ENCODE measurements at places on chromosomes 2 and 18.

DNA sequence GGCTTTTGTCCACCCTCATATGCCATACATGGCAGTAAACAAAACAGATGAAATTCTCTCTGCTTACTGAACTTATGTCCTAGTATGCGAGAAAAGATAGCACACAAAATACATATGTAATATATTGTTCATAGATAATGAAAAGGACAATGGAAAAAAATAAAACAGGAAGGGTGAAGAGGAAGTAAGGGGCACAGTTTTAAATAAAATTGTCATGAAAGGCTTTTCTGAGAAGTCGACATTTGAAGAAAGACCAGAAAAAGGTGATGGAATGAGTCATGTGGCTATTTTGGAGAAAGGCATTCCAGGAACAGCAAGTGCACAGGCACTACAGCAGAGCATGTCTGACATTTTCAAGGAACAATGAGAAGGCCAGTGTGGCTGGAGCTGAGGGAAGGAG, 56.4 kb downstream of the KCNH7 start:
- DNase-seq = no peak

- no peak for DNase-seq
Measured at GRCh38 chr2:159096901-159097300, 128.5 kb downstream of the TANC1 start.

DNA sequence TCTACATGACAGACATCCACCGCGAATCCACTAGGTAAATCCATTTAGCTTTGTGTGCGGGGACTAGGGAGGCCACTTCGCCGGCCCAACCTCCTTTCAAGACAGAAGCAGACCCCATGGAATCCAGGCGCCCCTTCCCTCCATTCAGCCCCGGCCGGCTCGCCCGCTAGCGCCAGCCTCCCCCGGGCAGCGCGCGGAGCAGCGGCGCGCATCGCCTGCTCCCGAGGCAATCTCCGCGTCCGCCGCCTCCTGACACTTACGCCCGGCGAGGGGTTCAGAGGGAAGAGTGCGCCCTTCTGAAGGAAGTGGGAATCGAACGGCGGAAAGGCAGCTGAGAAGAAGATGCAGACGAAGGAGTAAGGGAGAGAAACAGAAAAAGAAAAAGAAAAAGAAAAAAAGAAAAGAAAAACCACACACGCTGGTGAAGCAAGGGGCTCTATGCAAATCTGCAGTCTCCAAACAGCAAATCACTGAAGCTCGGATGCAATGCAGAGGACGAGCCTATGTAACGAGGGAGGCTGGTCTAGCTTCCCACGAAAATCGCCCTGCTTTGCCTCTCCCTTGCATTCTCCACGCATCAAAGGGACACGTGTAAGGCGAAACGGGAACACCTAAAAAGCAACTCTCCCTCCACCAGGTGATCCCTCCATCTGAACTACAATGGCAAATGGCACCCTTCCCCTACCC, 684.4 kb downstream of the NRXN1 start:
- DNase-seq = no peak

GRCh38 chr18:13566941-13567746, 159.2 kb downstream of the FAM210A start:
- peak; percentile 55 for DNase-seq

- no peak for DNase-seq
Measured at GRCh38 chr18:50172367-50172766, 22.6 kb downstream of the MYO5B start.

- no peak for DNase-seq
Measured at GRCh38 chr2:140242889-140243288, 1462.7 kb upstream of the NXPH2 start.

- no peak for DNase-seq
Measured at GRCh38 chr2:176445956-176446355, 176.7 kb downstream of the MTX2 start.

DNA sequence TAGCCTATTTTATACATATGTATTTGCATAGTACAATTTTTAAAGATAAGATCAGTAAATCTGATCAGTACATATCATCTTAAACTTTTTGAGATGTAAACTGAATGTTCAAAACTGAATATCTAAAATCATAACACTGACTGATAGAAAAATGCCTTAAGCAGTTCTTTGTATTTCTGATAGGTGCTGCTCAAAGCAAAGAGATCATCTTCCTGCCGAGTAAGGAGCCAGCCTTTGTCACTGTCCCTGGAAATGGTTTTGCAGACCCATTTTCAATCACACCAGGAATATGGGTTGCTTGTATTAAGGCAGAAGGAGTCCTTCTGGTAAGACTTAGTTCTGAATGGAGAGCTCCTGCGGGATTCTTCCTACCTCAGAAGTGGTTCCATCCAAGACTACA, 135.0 kb downstream of the LAMA3 start:
- no peak for DNase-seq

- no peak for DNase-seq
Measured at GRCh38 chr2:34998741-34999140, 1356.8 kb upstream of the CRIM1 start.

DNA sequence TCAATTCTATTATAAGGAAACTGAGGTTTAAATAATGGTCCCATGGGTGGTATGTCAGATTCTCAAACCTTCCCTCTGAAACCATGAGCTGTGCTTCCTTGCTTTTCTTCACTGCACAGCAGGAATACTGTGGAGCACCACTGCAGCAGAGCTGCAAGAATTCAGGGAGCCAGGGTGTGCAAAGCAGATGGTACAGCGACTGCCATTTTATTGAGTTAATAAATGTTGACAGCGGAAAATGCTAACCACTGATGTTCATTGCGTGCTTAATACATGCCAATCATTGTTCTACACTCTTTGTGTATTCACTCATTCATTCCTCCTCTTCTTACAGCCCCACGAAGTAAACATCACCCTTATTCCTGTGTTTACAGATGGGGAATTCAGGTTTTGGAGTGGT, 152.2 kb upstream of the THSD7B start:
- no peak for DNase-seq

DNA sequence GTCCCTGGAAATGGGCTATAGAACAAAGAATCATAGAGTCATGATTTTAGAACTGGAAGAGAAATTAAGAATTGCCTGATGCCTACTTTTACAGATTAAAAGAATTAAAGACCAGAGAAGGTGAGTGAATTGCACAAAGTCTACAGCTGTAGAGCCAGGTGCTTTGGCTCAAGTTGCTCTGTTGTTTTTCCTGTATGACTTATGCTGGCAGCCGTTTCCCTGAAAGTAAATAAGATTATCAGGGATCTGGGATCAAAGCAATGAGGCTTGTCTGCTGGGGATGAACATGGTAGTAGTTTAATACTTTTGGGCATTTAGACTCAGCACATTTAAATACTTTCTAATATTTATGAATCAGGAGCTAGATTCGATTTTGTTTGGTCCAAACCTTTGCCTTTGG, 166.9 kb downstream of the PRPF40A start:
- no peak for DNase-seq

GRCh38 chr2:69177785-69178636, 165.0 kb downstream of the ANTXR1 start:
- DNase-seq = no peak

DNA sequence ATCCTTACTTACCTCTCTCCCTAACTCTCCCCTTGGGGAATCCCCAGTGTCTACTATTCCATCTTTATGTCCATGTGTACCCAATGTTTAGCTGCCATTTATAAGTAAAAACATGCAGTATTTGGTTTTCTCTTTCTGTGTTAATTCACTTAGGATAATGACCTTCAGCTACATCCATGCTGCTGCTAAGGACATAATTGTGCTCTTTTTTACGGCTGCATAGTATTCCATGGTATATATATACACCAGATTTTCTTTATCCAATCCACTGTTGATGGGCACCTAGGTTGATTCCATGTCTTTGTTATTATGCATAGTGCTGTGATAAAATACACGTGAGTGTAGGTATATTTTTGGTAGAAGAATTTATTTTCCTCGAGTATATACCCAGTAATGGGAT, 24.3 kb upstream of the RIOK3 start:
- DNase-seq = no peak

- DNase-seq = no peak
Measured at GRCh38 chr18:58960946-58961722, 96.5 kb downstream of the ZNF532 start.

GRCh38 chr18:63095768-63096167, 223.8 kb downstream of the BCL2 start:
- no peak for DNase-seq

DNA sequence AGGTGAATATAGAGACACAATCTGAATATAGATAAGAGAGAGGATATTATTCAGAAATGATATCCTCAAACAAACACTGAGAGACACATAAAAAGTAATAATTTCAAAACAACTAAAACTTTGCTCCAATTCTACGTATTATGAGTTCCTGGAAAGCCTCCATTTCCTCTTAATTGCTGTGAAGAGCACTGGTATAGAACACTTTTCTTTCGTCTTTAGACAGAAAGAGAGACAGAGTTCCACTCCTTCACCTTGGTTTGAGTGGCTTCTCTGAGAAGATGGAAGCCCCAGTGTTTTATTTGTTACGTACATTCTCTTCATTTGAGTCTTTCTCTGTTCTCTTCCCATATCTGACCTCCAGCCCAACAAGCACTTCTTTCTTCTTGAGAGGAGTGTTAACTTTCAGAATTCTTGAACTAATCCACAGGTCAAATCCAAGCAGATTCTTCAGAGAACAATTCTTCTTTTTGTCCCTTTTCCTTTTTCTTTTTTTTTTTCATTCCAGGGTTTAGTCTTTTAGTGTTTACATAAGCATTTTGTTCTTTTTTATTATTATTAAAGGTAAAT, 6.4 kb upstream of the PIK3C3 start:
- no peak for DNase-seq

DNA sequence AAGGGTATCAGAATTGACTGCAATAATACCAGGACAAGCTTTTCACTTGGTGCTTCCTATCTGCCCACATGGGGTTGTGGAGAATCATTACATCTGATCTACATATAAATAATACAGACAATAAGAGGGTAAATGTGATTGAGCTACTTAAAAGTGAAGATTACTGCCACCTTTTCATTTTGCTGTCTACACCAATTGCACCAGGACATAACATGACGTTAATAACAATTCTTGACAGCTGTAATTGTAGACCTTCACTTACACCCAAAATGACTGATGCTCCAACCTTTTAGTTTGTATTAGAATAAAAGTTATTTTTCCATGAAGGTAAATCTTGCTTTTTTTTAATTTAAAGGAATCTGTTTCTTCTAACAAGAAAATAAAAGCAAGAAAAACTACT, 36.5 kb upstream of the TTN start:
- no peak for DNase-seq

DNA sequence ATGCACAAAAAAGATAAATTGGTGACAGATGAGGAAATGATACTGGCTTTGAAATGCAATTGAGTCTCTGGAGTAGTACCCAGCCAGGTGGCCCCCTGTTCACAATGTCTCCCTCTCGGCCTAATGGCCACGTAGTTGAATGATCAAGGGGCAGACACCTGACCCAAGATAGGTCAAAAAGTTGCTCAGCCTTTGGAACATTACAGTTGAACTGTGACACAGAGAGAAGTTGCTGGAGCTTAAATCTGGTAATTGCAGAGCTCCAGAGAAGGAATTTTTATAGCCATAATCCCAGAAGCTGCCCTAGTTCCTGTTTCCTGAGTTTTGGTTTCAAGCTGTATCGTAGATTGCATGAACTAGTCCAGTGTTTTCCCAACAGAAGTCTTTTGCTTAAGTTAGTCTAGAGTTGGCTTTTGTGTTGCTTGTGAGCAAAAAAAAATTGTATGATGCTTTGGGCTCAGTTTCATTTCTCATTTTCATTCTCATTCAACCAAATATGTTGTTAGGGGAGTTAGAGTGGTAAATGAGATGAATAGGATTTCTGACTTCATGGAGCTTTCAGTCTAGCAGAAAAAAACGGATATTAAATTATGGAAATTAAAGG, 117.9 kb downstream of the CSRNP3 start:
- no peak for DNase-seq

GRCh38 chr18:44197832-44198611, 482.7 kb upstream of the SETBP1 start:
- no peak for DNase-seq

DNA sequence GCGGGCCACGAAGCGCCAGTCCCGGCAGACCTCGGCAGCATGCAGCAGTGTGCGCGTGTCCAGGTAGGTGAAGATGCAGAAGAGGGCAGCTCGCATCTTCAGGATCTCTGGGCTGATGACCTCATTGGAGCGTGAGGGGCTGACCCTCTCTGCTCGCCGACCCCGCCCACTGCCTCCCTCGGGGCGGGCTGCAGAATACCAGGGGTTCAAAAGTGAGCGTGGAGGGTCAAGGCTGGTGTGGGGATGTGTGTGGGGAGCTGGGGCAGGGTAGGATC, 20.0 kb downstream of the FBXO41 start:
- DNase-seq = no peak

GRCh38 chr2:233032551-233033320, at the start of gene NEU2:
NEU2 (plus strand) TSS chr2:233032672; CDS start chr2:233032672, 0 bp downstream.
- no peak for DNase-seq

DNA sequence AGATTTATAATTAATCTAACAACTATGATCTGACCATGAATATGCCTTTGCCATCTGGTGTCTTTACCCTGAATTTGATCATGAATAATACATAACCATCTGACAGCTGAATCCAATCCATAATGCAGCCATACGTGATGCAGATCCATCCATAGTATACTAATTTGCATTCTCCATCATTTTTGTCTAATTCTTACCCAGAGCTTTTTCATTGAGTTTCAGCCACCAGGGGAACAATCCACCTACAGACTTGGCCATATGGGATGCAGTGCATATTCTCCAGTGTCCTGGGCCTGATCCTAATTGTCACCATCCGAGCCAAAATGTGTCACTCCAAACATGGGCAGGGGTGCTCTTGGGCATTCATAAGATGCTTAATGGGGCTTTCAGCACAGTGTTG, 227.2 kb upstream of the CRIM1 start:
- DNase-seq = no peak

GRCh38 chr18:7452331-7452730, 114.8 kb upstream of the PTPRM start:
- DNase-seq = no peak

DNA sequence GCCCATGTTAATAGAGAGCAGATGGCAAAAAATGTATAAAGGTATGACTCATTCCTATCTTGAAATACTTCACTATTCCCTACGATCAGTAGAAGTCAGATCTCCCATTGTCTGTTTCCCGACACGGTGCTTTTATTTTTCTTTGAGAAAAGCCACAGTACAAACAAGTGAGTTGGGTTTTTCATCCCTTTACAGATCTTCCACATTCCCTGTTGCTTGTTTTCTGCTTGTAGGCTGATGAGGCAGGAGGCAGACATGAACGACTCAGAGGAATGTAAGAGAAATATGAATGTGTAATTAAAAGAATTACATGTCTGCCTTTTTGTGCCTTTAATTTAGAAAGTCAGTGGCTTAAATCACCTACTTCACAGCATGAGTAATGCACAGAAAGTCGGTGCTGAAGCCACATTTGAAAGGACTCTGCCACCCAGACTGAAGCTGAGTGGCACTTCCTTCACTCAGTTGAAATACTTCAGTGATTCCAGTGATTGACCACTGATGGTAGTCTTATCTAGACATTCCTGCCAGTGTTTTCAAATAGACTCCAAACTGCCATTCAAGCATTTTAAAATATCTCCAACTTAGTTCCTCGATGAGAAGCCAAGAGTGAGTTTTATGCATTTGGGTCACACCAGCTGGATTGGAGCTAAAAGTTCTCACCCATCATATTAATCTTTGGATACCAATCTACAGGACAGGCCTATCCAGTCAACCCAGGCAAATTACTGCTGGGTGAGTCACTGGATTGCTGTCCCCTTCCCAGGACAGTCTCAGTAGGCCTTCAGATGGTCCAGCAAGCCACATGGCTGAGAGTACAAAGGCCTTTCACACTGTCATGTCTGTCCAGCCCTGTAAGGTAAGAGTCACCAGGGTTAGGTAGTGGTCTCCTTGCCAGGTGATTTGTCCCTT, 79.0 kb downstream of the COLEC12 start:
- no peak for DNase-seq
